Activated naive CD4-positive, alpha-beta T cell treated with anti-CD3 and anti-CD28 coated beads for 36 hours (primary cell): ENCODE measurements at places on chromosomes 12 and 14. TPM values are rescaled to one million over a fixed set of nuclear protein-coding genes. Genes with fewer than 3 reads are reported as not detected.

The ATL1 gene
- total RNA-seq: not detected

The KLRC1 gene
- total RNA-seq: 0.21 TPM

The SERPINA4 gene
- not detected for total RNA-seq

The PPFIA2 gene
- total RNA-seq: not detected

The RAB35 gene
- total RNA-seq: 45.7 TPM

The FOS gene
- 35.7 TPM for total RNA-seq

The HRK gene
- not detected for total RNA-seq

The ZNF140 gene
- total RNA-seq: 13.3 TPM

The TMEM253 gene
- not detected for total RNA-seq

The MUCL1 gene
- total RNA-seq: not detected

The ASB2 gene
- total RNA-seq: 2.4 TPM

The HCAR3 gene
- not detected for total RNA-seq

The P2RX2 gene
- not detected for total RNA-seq
